ENCODE measurements at places on chromosomes 4 and X.

GRCh38 chr4:40209401-40209800, 12.6 kb downstream of the RHOH start:
- no peak for DNase-seq

GRCh38 chr4:158778156-158778711, 9.4 kb downstream of the FNIP2 start:
- no peak for DNase-seq

DNA sequence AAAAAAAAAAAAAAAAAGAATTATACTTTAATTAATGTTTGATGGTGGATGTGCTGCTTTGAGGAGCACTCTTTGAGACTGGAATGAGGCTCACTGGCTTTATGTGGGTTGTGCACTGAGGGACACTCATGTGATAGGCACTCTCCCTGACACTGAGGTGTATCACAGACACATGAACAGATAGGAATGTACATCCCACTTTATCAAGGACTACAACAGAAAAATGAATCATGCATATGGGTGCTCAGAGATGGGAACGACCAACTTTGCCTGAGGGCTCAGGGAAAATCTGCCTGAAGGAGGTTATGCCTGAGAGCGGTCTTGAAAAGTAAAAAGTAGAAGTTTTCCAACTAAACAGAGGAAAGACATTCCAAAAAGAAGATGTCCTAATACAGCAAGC, 97.7 kb upstream of the RBPJ start:
- DNase-seq: no peak

- DNase-seq: no peak
Observed at GRCh38 chr4:115054836-115055235, 58.6 kb downstream of the NDST4 start.

DNA sequence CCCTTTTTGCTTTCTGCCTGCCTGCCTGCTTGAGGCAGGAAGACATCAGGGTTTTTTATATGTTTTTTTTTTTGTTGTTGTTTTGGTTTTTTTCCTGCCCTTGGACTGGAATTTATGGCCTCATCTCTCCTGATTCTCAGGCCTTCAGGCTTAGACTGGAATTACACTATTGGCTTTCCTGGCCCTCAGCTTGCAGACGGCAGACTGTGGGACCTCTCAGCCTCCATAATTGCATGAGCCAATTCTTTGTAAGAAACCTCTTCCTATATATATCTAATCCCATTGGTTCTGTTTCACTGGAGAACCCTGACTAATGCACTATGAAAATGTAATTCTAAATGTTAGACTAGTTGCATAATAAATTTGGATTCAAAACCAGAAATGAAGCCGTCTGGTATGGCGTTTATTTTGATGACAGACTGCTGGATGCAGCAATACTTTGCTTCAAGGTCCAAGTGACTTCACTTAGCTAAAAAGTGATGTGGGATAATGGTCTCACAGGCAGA, 59.0 kb downstream of the SEL1L3 start:
- no peak for DNase-seq

GRCh38 chr4:30744957-30745640, 24.9 kb downstream of the PCDH7 start:
- DNase-seq: no peak

DNA sequence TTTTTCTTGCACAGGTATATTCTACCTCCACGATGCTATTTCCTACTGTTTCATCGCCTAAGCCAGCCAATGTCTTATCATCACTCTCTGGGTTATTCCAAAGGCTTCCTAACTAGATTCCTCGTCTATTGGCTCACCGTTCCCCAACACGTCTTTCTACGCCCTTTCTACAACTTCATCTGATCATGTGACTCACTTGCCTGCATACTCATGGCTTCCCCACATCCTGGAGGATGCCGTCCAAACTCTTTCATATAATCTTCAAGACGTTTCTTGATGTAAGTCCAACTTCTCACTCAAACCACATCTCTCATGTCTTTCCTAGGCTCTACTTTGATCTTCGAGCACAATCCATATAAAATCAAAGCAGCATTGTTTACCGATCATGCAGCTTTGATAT, 322.0 kb upstream of the PPARGC1A start:
- DNase-seq: no peak

- no peak for DNase-seq
Observed at GRCh38 chrX:40316502-40316901, 218.7 kb upstream of the BCOR start.

DNA sequence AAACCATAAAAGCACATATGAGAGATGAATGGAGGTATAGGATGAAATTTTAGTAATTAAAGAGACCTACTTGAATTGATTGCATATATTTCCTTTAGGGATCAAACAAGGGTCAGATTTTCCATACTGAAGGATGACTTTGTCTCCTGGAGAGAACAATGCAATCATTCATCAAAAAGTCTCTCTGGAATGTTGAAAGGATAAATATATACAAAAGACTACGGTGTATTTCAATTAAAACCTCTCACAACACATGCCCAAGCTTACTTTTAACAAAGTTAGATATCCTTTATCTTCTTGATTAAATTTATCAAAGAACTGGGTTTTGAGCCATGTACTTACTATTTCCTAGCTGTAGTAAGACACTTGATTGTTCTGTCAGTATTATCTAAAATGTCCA, 36.8 kb upstream of the ADH7 start:
- no peak for DNase-seq

GRCh38 chrX:103464774-103465117, 54.5 kb downstream of the RAB40A start:
- peak; percentile 54 for DNase-seq

Measured in NCI-H2081 treated with DMSO at 0.1 percent for 48 hours (cell line).